HS-5 (cell line): ENCODE measurements at places on chromosomes 4 and X.

- DNase-seq, result no peak
Measured at GRCh38 chrX:154379569-154379951, 465 bp downstream of the EMD start.

DNA sequence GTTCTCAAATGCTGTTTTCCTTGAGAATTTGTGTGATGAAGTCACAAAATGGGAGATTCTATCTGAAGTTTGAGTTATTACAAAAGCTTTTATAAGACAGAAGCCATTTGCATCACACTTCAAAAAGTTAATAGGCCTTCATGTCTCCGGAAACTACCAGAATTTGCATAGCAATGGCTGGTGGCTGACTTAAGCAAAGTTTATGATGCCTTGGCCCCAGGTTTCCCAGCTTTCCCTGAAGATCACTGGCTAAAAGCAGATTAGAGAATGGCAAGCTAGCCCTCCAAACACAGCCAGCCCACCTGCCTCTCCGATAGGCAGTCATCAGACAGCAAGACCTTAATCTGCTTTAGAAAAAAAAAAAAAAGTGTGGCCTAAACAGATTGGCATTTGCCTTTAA is 197.8 kb downstream of the HS3ST1 start:
- DNase-seq, result no peak

DNA sequence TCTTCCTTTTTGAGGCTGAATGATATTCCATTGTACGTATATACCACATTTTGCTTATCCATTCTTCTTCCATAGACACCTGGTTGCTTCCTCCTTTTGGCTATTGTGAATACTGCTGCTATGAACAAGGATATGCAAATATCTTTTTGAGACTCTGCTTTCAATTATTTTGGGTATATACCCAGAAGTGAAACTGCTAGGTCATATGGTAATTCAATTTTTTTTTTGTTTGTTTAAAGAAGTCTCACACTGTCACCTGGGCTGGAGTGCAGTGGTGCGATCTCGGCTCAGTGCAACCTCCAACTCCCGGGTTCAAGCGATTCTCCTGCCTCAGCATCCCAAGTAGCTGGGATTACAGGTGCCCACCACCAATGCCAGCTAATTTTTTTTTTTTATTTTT is 75.3 kb downstream of the METTL14 start:
- DNase-seq, result no peak

- DNase-seq, result peak; percentile 84
Measured at GRCh38 chr4:141905751-141906150, 269.4 kb downstream of the IL15 start.

DNA sequence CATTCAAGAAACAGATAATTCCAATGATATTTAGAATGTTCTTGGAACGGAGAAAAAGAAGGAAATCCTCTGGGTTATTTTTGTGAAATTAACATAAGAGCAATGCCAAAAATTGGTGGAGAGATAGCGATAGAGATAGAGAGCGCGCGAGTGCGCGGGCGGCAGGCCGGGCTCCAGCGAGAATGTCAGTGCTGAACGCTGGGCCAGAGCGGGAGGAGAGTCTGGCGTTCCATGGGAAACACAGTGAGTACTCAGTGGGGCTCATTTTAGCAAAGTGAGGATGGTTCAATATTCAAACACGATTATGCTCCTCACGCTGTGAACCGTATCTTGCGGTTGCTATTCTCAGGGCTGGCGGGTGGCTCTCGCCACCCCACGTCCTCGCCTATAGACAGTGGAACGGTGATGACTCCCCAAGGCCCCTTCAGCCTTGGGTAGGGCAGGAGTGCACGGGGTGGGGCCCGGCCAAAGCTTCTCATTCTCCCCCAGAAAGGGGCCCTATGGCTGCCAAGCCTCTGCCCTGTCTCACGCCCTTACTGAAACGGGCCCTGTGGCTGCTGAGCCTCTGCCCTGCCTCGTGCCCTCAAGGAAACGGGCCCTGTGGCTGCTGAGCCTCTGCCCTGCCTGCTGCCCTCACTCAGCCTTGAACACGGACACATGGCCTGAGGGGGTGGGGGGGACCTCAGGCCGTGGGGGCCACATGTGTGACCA is 16.9 kb downstream of the CPLX1 start:
- no peak for DNase-seq

DNA sequence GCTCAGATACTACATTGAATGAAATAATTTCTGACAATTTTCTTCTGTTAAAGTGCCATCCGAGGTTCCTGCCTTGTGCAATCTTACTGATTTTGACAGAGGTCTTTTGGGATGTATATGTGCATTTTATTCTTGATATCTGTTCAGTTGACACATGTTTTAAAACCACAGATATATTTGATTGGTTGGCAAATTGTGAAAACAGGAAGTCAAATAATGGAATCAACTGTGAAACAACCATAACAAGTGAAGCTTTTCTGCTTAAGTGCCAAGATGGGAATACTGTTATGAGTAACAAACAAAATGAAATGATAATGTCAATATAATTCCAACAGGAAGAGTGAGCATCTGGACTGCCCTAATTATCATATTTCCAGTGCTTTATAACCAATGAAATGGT is 84.9 kb upstream of the TET2 start:
- DNase-seq, result no peak

- peak; percentile 43 for DNase-seq
Measured at GRCh38 chr4:106584337-106584989, 215.9 kb upstream of the GIMD1 start.

DNA sequence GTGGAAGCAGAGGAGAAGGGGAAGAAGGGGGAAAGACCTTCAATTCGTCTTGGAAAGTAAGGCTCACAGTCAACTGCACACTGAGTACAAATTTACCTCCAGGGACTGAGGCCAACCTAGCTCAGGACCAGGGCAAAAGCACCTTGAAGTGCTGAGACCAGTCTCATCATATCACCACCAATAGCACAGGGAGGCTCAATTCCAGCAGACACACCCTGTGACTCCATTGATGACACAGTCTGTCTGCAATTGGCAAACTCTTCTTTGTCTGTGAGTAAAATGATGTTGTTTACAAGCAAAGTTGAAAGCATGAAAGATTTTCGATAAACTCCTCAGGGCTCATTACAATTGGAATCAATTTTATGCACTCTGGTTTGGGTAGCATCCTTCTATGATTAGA is 32.3 kb downstream of the TRIML1 start:
- no peak for DNase-seq
